ENCODE measurements at places on chromosomes 5 and 9.

DNA sequence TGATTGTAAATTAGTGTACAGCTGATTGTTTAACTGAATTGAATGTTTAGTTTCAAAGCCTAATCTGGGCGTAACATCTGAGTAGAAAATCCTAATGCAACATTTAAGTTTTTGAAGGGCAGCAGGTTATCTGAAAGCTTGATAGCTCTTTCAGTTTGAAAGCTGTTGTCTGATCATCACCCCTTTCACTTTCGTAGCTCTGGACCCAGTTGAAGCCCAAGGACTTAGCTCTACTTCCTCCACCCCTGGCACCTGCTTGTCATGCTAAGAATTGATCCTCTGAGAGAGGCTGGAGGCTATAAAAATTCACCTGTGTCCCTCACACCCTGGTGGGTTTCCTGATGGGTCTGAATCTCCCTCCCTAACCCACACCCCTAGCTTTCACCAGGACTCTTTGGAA is 86.0 kb downstream of the ZFAND5 start:
- no peak for DNase-seq

DNA sequence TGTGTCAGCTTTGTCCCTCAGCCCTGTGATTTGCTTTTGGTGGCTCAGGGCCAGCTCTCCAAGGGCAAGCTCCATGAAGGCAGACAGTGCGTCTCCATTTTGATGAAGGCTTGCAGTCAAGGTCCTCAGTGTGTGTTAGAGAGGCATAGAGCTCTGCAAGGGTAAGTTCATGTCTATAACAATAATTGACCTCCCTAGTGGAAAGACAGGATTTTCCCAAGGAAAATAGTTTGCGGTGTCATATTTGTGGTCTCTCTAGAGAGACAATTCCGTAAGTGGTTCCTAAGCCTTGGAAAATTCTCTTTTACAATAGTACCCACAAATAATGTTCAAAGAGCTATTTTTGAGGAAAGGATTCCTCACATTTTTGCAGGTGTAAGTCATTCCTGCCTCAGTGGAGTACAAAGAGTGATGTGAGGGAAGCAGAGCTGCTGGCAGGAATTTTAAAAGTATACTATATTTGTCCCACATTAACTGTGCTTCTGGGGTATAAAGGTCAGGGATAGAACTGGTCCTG is 40.2 kb downstream of the SLC1A3 start:
- DNase-seq = no peak

GRCh38 chr9:97480174-97480573 is 21.3 kb upstream of the TMOD1 start:
- DNase-seq = no peak

DNA sequence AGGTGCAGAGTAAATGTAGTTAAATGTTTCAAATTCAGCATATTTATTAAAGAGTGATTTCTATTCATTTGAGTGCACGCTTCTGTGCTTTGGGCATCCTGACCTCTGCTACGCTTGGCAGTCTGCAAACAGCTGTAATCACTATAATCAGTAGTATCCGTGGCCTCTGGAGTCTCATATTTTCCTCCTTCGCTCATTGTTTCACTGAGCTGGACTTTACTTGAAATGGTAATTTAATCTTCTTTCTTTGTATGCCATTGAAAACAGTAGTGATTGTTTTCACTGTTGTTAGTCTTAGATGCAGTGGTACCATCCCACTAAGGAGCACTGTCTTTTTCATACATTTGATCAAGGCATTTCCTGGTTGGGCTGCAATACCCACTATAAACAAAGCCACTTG is 43.5 kb upstream of the CAVIN4 start:
- DNase-seq = no peak

GRCh38 chr5:111337133-111337532 is 112.9 kb downstream of the CAMK4 start:
- DNase-seq = no peak

All from SIG-M5 (cell line).